Kidney (tissue), 22 donors: ENCODE measurements at places on chromosomes 11 and 22.

GRCh38 chr22:19121631-19122142 lies 525 bp downstream of the DGCR2 start:
- DNase-seq = peak; percentile 90

DNA sequence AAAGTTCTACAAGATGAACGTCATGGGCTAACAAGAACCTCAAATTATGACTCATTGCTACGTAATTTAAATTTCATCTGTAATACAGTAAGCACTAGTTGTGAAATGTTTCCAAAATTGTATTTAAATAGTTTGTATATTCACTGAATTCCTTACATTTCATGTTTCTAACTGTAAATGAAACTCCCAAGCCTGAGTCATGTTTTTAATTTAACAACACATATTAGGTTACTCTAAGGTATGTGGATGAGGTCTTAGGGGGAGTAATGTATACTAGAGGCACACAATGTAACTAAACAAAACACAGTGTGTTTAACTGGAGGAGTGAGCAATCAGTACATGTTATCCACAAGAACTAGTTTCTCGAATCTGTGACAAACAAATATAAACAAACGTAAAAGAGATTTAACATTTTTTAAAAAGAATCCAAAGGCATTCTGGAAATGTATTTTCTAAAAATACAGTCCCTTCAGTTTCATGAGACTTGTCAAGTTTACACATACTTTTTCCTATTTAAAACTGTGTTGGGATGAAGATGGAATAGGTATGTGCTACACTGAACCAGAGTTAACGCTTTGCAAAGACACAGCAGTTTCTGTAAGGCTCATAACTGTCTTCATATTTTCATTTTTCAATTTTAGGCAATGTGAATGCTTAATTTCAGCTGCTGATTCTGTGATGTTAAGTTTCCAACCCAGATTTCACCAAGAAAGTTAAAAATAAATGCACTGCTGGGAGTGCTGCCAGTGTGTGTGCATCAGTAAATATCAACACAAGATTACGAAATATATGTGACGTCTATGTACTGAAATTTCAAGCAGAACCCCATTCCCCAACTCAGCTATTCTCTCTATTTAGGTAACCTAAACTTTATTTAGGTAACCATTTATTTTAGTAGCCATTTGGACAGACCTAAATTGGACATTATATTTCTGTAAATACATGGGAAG lies 52.6 kb downstream of the PITPNB start:
- DNase-seq = peak; percentile 73

DNA sequence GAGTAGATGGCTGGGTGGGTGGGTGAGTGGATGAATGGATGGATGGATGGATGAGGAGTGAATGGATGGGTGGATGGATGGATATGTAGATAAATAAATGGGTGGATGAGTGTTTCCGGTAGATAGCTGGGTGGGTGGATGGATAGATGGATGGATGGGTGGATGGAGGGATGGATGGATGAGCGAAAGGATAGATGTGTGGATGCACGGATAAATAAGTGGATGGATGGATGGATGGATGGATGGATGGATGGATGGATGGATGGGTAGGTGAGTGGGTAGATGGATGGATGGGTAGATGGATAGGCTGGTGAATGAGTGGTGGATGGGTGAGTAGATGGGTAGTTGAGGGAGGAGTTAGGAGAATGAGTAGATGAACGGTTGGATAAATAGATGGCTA lies 349.3 kb downstream of the MN1 start:
- no peak for DNase-seq

- no peak for DNase-seq
Measured at GRCh38 chr11:83403691-83404389, 117.7 kb upstream of the CCDC90B start.

- DNase-seq = no peak
Measured at GRCh38 chr11:45994371-45995341, 72.2 kb downstream of the LARGE2 start.

GRCh38 chr11:120694726-120695125 lies 183.2 kb downstream of the GRIK4 start:
- no peak for DNase-seq

- no peak for DNase-seq
Measured at GRCh38 chr11:132127900-132128288, 757.5 kb downstream of the NTM start.

- no peak for DNase-seq
Measured at GRCh38 chr11:76596652-76597051, 73.9 kb downstream of the LRRC32 start.

GRCh38 chr11:69215784-69216415 lies 60.2 kb downstream of the SMIM38 start:
- peak; percentile 3 for DNase-seq

DNA sequence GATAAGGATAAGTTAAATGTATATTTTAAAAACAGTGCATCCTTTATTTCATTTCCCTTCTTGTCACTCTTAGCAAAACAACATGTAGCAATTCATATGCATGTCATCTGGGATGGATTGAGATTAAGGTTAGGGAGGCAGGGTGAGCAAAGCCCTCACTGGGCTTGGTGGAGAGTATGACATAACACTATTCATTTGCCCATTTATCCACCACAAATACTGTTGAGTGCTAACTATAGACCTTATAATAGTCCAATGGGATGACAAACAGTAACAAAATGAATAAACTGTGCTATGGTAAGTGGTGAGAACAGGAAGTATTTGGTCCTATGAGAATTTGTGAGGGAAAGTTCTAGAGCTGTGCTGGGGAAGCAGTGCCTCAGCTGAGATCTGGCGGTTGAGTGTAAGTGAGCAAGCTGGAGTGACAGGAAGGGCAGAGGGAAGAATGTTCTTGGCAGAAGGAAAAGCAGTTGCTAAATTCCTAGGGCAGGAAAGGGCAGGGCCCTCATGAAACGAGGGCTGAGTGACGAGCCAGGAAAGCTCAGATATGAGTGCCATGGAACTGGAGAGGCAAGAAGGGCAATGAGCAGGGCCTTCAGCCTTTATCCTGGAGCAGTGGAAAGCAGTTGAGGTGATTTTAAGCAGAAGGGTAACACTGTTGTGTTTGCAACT lies 6.7 kb downstream of the HSD17B12 start:
- no peak for DNase-seq

GRCh38 chr11:2508793-2509192 lies 64.0 kb downstream of the KCNQ1 start:
- no peak for DNase-seq

DNA sequence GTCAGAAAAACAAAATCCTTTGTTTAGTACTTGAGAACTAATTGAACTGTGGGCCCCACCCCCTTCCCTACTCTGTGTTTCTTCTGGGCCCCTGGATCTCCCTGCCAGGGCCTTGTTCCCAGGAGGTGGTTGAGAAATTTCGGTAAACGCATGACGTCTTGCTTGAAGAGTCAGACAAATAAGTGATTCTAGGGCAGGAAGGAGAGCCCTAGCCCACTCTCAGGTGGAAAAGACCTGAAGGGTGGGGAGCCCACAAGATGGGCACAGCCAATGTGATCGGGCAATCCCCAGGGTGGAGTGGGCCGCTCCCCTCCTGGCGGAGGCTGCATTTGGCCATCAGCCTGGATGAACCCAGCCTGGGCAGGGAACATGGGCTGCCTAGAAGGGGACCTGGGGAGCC lies 16.8 kb upstream of the P2RY2 start:
- DNase-seq = peak; percentile 30

GRCh38 chr11:29318134-29318845 lies 698.5 kb downstream of the KCNA4 start:
- DNase-seq = no peak

GRCh38 chr22:39959640-39960447 lies at the start of gene TMA7B:
Gene TMA7B, plus strand, starts transcription at chr22:39960397. Its CDS starts 3,978 bp downstream, at chr22:39964375.
- peak; percentile 66 for DNase-seq

- DNase-seq = peak; percentile 72
Measured at GRCh38 chr22:32660292-32660691, 141.2 kb upstream of the TIMP3 start.

- DNase-seq = peak; percentile 91
Measured at GRCh38 chr11:1486054-1486825, at the start of gene MOB2. Gene MOB2, minus strand, starts transcription at chr11:1486779. Its CDS starts 223 bp downstream, at chr11:1486556.

DNA sequence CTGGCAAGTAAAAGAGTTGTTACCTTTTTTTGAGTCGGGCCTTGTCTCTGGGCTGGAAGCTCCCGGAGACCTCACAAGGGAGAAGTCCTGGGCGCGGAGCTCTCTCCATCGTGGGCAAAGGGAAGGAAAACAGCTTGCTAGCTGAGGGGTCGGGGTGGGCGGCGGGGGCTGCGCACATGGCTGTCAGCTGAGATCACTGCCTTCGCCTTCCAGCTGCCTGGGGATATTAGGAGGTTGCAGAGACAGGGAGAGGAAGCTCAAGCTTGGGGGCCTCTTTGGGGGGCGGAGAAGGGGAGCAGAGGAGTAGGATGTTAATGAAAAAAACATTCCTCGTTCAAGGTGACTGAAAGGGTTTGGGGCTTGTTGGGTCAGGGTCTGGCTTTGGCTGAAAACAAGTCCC lies 49.2 kb upstream of the ALX4 start:
- no peak for DNase-seq

GRCh38 chr22:39123751-39124581 lies 26.9 kb downstream of the APOBEC3H start:
- peak; percentile 28 for DNase-seq

DNA sequence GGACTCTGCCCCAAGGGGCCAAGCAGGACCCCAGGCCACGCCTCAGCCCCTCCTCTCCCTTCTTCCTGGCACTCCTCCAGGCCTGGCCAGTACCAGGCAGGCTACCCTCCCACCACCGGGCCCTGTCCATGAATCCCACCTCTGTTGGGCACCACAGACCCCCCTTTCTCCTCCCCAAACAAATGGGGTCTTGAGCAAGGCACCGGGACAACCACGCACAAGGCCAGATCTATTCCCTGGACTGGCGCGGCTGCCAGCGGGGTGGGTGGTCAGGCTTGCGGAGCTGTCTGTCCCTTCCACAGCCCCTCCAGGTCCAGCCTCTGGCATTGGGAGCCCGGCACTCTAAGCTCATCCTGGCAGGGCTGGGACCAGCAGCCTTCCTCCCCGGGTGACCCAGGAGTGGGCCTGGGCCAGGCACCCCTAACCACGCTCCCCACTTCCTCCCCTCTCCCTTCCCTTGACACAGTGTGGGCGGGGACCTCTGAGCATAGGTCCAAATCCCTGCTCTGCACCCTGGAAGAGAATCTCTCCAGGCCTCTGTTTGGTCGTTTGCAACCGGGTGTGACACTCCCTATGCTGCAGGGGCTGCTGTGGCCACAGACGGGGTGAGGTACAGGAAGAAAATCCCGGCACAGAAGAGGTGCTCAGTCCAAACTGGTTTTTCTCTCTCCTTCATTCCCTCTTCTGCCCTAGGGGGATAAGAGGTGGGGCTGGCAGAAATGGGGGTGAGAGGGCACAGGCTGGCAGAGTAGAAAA lies 14.6 kb downstream of the ELFN2 start:
- DNase-seq = peak; percentile 66

GRCh38 chr11:76689313-76690260 lies 19.0 kb upstream of the LRRC32 start:
- no peak for DNase-seq

DNA sequence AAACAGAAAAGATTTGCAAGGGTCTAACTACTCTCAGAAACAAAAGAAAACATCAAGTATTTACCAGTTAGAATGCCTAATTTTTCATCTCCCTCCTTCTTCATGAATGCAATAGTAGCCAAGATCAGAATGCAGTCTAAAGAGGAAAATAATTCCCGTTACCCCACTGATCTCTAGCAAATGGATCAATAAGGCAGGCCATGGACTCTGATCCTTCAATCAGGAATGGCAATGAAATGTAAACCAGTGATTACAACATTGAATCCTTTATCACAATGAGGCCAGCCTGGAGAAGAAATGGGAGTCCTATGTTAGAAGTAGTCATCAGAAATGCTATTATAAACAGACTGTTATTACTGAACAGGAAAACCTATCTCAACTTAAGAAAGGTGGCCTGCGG lies 106.6 kb downstream of the APOL5 start:
- DNase-seq = no peak

DNA sequence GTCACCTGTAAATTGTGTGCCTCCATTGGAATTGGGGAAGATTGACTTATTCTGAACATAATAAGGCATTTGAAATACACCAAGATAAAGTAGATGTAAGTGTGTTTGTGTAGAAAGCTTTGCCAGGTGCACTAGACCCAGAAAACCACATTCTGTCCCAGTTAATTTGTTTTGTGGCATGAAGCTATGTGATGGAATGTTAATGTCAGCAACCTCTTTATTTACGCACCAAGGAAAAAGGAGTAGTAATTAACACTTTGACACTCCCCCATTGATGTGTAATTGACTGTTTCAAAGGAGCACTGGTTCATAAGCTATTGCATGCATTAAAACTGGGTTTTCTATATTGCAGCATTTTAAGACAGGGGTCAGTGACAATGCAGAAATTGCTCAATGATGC lies 14.3 kb downstream of the EIF3M start:
- DNase-seq = no peak

- DNase-seq = peak; percentile 84
Measured at GRCh38 chr11:16925561-16926065, 88.6 kb downstream of the PLEKHA7 start.

DNA sequence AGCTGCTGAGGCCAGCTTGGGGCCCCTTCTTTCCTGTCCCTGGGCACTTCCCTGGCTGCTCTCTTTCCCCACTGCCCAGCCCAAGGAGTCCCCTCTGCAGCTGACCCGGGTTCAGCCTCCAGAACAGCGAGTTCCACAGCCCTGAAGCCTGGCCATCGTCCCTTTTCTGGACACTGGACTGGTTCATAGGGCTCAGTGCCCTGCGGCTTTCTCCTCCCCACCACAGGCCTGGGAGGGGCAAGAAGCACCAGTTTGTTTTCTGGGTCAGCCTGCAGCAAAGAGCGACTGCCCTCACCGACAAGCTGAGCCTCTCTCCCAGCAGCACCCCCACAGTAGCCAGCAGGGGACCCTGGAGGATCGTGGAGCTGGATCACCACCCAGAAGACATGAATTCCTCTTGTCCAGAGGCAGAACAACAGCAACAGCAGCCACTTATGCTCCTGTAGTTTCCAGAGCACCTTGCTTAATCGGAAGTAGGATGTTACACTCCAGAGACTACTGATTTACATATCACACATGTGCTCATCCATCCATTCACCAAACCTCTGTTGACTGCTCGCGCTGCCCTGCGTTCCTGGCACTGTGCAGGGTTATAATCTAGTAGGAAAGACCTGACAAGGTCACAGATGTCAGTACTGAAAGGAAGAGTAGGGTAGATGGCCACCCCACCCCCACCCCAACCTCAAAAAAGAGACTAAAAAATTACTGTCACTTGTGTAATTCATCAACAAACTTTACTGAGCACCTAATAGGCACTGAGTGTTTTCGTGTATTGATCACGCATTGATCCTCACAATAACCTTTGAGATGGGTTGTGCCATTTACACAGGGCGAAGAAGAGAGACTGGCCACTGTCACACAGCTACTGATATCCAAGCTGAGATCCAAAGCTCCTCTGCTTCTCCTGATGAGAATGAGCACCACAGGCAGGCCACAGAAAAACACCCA lies 13.0 kb upstream of the CXCR5 start:
- peak; percentile 87 for DNase-seq

DNA sequence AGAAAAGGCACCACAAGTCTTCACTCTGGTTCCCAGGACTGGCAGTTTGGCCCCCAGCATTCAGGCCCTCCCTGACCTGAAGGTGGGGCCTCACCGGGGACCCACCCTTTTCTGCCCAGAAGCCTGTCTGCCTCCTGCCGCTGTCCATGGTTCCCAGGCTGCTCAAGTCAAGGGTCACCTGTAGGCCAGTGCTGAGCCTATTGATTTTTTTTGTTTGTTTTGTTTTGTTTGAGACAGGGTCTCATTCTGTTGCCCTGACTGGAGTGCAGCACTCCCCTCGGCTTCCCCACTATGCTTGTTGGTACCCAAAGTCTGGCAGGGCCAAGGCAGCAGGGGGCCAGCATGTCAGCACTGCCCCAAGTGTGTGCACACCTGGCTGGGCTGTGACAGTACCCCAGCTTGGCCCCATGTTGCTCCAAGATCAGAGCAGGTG lies 11.0 kb upstream of the MED17 start:
- no peak for DNase-seq
